ENCODE measurements at places on chromosomes 3 and 15.

GRCh38 chr3:106824856-106825255, 552.4 kb upstream of the CCDC54 start:
- no peak for DNase-seq

- no peak for DNase-seq
Measured at GRCh38 chr3:151330899-151331298, 1.6 kb upstream of the P2RY13 start.

GRCh38 chr3:82236257-82236656, 474.8 kb upstream of the GBE1 start:
- DNase-seq, result no peak

DNA sequence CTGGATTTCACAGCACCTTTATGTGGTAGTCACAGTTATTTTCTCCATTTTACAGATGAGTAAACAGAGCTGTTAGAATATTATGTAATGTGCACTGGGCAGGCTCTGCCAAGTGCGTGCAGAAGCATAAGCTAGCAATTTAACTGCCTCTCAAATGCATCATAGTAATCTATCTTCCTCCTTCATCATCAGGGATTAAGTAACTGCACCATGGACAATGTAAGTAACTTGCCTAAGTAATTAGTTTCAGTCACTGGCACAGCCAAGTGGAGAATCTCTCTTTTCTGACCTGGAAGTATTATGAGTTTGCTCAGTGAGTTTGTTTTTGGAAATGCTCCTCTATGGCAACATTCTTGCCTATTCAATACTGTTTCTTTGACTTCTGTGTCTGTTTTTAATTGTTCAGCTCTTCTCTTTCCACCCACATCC, 260.5 kb downstream of the PTPRG start:
- DNase-seq, result no peak

- DNase-seq, result no peak
Measured at GRCh38 chr3:103512595-103512994, 1077.8 kb downstream of the ZPLD1 start.

GRCh38 chr3:106631373-106632108, 745.7 kb upstream of the CCDC54 start:
- DNase-seq, result no peak

DNA sequence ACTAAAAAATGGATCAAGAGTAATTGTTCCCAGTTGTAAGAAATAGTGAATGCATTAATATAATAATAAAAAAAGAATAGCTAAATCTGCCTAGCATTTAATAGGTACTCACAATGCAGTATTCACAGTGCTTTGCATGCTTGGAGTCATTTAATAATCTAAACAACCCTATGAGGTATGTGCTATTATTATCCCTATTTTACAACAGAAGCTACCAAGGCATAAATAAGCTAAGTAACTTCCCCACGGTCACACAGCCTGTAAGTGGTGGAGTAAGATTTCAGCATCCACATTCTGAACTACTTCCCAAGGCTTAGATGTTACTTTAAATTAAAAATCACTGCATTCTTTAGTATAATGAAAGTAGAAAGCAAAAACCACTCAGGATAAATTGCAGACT, 102.9 kb downstream of the PLCH1 start:
- no peak for DNase-seq

DNA sequence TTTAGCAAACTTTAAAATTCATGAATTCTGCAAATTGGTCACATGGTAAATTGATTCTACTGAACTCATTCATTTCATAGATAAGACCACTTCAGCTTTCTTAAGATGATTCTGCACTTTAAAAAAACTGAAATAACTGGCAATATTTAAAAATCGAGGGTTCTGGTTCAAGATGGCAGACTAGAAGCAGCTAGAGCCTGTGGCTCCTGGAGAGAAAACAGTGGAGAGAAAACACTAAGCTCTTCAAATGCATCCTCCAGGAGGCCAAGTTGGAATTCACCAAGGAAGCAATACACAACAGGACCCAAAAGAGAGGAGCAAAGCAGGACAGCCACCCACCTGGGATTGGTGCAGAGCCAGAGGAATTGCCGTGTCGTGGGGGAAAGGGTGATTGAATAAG, 132.1 kb downstream of the SPATA16 start:
- no peak for DNase-seq

- DNase-seq, result no peak
Measured at GRCh38 chr3:149021830-149022229, 30.5 kb downstream of the GYG1 start.

DNA sequence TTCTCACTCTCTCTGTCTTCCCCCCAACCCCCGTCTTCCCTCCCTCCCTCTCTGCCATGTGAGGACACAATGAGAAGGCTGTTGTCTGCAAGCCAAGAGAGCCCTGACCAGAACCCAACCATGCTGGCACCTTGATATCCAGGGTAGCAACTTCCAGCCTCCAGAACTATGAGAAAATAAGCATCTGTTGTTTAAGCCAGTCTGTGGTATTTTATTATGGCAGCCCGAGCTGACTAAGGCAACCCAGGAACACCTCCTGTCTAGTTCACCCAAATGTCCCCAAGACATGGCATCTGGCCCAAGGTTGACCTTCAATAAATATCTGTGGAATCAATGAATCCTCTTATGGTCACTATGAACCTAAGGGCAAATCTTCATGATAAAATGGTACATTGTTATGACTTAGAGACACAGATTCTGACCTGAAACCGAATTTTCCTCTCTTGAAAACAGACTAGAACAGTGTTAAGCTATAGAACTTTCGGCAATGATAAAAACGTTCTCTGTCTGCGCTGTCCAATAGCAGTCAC, 26.5 kb downstream of the RFTN1 start:
- no peak for DNase-seq

GRCh38 chr3:136577791-136578190, 174.4 kb downstream of the STAG1 start:
- no peak for DNase-seq

DNA sequence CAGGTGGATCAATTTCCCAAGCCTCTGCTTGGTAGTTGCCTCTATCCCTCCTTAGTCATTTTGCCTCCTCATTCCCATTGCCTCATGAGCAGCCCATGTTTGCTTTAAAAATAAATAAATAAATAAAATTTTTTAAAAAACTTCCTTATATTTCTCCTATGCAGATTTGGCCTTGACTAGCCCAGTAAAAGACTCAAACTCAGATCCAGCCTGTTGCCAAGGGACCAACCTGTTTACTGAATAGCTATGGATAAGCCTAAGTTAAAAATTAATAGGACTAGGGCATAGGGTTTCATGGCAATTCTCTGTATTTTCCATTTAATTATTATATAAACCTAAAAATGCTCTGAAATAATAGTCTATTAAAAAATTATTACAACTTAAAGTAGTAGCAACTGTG, 384.4 kb downstream of the RSL24D1 start:
- DNase-seq, result no peak

GRCh38 chr3:58629629-58630028, 36.9 kb downstream of the FAM3D start:
- no peak for DNase-seq

DNA sequence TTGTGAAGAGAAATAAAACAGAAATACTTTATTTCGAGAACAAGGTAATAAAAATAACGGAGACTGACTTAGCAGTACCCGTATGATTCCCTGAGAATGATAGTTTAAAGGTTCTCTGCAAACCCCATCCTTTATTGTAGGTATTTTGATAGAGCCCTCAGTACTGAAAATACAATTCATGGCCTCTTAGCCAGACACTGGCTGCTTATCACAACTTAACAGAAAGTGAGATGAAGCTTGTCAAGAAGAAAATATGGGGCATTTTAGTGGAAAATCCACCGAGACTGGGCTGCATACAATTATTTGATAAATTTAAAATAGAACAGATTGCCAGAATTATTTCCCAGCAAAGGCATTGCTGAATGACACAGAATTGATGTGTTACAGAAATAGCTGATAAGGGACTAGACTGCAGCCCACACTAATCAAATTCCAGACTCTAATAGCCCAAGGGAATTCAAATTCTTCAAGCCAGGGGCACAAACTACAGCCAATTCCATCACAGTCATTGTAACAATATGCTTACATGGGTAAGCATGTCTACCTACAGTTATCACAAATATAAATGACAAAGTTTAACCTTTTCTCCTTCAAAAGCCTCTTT, 521.9 kb downstream of the PLOD2 start:
- DNase-seq, result no peak

DNA sequence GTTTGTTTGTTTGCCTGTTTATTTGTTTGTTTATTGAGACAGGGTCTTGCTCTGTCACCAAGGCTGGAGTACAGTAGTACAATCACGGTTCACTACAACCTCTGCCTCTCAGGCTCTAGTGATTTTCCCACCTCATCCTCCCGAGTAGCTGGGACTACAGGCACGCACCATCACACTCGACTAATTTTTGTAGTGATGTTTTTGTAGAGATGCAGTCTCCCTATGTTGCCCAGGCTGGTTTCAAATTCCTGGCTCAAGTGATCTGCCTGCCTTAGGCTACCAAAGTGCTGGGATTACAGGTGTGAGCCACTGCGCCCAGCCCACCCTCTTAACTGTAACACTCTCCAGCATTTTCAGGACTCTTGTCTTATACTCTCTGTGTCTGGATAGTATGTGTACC, 26.7 kb downstream of the PLD1 start:
- DNase-seq, result no peak

- DNase-seq, result no peak
Measured at GRCh38 chr3:66338927-66339326, 118.1 kb downstream of the SLC25A26 start.

GRCh38 chr3:29758434-29759322, 477.8 kb downstream of the RBMS3 start:
- DNase-seq, result no peak

- no peak for DNase-seq
Measured at GRCh38 chr3:51400166-51400565, 9.1 kb downstream of the RBM15B start.

DNA sequence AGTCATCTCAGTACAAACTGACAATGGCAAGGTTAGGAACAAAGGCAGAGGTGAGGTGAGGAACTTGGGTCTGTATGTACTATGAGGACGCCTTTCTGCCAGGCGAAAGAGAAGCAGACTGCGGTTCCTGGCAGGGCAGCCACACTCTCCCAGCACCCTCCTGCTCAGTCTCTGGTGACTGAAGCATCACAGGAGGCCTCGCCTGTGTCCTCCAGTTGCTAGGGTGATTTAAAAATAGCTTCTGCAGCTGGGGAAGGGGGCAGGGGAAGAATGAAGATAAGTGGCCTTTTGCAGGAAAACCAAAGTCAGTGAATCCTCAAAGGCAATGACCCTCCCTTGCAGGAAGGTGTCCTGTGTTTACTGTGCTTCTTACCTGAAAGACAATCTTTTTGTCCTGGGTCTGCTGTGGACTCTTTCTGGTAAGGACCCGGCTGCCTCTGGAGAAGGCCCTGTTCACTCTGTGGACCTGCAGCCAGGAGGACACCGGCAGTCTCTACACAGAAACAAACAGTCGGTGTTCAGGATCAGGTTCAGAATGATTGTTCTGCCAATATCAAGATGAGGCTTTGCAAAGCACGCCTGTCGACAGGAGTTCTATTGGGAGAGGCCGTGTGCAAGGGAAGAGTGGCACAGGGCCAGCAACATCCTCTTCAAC, 65.7 kb upstream of the DGKG start:
- DNase-seq, result no peak

DNA sequence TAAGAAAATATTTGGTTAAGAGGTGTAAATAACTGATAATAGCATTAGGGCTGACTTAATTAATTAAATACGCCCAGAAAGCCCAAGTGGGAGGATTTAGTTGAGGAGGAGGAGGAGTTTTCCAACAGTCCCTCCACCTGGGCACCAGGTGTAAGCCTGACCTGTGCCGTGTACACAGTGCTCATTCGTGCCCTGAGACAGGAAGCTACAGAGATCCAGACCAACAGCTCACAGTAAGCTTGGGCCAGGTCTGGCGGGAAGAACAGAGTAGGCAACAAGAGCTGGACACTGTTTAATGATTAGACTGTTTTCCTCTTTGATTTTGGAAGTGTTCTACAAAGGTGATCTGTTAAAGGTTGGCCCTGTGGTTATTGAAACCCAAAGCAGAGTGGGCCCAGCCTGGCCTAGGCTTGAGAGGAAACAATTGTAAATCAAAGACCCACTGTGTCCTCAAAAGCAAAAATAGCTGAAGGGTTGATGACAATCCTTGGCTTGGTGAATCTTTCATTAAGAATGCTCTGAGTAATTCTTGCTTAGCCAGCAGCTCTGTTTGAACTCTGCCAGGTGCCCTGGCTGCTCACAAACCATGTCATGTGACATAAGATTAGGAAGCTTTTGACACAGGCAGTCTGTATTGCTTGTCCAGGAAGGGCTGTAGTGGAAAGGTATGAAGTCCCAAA, 13.8 kb downstream of the SQOR start:
- no peak for DNase-seq

GRCh38 chr3:169901453-169901852, 9.9 kb upstream of the SAMD7 start:
- no peak for DNase-seq

GRCh38 chr3:53234130-53234840, 21.5 kb downstream of the TKT start:
- DNase-seq, result no peak

DNA sequence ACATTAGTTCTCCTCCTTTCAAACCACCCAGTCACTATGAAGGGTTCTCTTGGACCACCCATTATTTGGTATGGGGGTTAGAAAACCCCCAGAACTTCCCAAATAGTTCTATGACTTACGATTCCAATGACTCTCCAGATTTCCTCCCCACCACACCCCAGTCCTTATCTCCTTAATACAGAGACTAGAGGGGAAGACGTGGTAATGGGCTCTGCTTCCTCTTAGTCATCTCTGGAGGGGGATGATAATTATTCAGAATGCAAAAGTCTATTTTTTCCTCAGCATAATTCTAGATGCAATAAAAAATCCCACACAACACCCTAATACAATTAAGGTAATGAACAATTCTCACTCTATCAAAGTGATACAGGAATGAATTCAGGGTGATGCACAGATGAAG, 48.9 kb upstream of the CFAP161 start:
- no peak for DNase-seq

GRCh38 chr15:41950127-41950483, 22.3 kb downstream of the EHD4 start:
- DNase-seq, result no peak

DNA sequence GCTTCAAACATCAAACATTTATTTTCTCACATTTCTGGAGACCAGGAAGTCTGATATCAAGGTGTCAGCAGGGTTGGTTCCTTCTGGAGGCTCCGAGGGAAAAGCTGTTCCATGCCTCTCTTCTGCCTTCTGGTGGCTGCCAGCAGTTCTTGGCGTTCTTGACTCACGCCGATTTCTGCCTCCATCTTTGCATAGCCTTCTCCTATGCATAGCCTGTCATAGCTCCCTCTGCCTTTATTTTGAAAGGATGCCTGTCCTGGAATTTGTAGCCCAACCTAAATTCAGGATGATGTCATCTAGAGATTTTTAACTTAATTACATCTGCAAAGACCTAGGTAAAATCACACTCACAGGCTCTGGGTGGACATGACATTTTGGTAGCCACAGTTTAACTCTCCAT, 70.4 kb downstream of the RGMA start:
- DNase-seq, result no peak

All from activated CD8-positive, alpha-beta memory T cell treated with anti-CD3 and anti-CD28 coated beads, Interleukin-2, amount 10 ng/mL, durations not matched to agents 7 days and 5 days (primary cell).